ENCODE measurements at places on chromosomes 7 and 10.

DNA sequence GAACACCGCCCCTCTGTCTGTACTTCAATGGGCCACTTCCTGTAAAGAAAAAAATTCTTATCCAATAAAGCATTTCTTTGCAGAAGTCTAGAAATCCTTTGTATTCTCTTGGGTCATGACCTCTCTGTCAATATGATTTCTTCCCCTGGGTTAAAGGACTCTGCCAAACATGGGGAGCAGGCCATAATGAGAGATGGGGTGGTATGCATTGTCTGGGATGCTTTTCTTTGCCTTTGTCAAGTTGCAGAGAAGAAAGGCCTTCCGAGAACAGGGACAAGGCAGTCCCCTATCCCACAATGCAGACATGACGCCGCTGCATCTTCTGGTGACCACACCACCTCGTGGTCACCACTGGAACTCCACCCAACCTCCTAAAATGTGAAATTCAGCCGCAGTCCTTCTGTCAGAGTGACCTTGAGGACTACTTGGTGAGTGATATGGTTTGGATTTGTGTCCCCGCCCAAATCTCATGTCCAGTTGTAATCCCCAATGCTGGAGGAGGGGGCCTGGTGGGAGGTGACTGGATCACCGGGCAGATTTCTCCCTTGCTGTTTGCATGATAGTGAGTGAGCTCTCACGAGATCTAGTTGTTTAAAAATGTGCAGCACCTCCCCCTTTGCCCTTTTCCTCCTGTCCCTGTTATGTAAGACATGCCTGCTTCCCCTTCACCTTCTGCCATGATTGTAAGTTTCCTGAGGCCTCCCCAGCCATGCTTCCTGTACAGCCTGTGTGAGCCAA lies 15.2 kb upstream of the FRMPD2 start:
- peak; percentile 11 for DNase-seq

DNA sequence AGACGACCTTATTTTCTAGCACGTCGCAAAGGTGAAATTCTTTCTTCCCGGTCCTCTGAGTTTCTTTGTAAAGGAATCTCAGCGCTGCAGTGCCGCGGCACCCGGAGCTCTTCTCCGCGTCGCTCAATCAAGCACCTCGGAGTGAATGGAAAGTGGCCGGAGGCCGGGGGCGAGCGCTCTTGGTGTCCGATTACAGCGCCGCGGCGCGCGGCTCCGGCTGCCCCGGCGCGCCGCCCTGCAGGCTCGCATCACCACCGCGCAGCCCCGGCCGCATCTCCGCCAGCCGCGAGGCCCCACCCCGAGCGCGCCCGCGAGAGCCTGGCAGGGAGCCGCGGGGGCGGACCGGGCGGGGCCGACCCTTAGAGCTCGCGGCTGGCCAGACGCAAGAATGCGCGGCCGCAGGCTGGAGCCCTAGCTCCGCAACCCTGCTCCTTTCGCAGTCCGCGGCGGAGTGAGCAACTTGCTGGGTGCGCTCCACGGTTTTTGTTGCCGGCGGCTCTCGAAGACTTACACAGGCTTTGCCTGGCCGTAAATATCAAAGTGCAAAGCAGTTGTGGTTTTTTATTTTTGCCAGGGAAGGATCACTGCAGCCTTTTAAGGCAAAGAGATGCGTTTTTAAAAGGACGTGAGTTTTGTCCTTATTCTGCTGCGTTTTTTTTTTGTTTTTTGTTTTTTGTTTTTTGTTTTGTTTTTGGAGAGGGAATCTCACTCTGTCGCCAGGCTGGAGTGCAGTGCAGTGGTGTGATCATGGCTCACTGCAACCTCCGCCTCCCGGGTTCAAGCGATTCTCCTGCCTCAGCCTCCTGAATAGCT lies at the start of gene SEMA3C:
TSS of gene SEMA3C (minus strand) at position 143 of the 813 bp plus-strand sequence. CDS start 2,270 bp downstream, outside the sequence.
- no peak for DNase-seq

DNA sequence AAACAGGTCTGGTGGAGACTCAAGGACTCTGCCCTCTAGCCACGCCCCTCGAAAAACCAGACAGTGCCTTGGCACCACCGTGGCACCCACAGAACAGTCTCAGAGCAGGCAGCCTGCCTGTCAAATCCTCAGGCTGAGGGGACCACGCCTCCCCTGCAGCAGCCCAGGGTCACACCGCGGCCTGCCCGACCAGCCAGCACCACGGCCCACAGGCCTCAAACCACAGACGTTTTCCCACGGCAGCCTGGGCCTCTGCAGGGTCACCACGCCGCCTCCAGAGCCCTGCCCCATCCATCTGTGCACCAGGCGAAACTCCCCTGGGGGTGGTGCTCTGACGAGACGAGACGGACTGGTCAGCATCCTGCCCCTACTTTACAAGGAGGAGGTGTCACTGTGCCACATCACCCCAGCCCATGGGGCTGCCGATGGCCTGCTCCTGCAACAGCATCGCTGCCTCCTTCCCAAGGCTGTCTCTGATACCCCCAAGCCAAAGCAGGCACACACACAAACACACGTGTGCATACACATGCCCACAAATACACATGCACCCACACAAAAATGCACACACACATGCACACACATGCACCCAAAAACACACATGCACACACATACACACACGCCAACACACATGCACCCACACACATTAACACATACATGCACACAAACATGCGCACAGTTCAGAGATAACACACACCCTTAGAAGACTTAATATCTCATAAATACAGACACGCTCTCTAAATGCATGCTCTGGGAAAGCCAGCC lies 24.6 kb downstream of the PAPOLB start:
- DNase-seq, result no peak

DNA sequence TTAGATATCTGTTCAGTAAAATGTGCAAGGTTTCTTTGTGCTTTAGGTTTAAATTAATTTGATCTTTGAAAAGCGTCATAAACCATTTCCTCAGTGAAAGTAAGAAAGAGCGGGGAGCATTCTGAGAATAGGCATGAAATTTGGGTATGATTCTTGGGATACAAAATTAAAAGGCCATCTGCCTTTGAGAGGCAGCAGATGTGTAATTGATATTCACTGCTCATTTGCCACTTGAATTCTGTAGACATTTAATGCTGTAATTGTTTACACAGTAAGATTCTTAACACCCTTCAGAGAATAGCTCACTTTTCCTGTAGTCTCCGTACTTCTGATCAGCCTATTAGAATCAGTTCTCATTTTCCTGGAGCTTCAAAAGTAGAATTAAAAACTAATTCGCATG lies 18.7 kb downstream of the FRMD4A start:
- DNase-seq, result no peak

- DNase-seq, result peak; percentile 75
These were observed 98.4 kb upstream of the PODXL start for GRCh38 chr7:131654668-131655326.

DNA sequence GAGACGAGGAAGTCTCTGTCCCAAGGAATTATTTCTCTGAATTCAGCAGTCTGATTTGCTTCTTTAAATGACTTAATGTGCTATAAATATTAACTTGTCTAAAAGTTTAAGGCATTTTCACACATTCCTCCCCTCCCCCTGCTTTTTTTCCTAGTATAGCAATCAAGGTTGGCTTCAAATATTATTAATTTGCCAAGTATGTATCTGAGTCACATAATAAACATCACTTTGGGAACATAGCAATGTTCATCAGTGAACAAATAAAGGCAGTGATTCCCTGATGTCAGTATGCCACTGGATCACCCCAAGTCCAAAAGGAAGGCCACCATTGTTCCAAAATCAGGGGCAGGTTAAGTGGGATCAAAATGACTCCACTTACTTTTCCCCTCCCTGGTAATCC lies 40.5 kb downstream of the PDE6C start:
- DNase-seq, result no peak

DNA sequence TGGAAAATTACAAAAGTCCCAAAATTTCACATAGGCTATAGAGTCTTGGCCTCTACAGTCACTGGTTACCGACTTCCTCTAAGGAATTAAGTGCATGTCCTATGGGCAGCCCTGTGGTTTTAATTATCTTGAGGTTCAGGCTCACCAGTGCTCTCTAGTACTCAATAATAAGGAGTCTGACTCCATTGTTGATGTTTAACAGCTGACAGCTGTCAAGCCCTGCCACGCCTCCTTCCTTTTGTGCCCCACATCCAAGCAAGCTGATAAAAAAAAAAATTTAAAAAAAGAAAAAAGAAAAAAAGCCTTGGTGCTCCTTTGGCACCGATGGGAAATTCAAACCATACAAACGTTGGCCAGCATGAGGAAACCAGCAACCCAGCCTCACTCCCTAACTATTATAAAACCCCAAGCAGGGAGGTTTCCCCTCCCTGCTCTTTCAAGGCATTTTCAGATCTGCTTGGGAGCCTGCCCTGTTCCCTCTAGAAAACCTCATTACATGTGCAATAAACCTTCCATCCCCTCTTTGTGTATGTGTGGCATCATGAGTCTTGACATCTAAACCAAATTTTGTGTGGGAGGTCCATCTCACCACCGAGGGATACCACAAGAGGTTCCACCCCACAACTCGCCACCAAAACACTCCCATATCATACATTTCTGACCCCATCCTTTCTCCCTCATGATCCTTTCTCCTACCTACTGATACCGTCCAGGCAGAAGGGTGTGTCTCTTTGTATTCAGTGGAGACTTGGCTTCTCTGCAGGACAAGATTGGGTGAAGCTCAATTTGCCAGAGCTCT lies 70.9 kb upstream of the CCDC71L start:
- no peak for DNase-seq

DNA sequence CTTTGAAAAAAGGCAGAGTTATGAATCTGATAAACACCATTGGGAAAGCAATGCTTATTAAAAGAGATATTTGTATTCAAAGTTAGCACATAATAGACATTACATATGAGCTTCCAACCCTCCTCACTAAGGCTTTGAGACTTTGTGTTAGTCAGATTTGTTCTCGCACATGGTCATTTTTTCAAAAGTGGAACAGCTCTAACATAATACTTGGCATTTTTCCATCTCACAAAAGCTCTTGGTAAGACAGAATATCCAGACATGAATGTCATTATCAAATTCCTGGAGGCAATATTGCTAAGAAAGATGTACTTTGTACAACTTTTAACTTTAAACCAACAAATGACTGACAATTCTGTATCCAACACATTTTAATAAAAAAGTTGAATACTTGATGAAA lies 292.4 kb upstream of the SMIM30 start:
- no peak for DNase-seq

DNA sequence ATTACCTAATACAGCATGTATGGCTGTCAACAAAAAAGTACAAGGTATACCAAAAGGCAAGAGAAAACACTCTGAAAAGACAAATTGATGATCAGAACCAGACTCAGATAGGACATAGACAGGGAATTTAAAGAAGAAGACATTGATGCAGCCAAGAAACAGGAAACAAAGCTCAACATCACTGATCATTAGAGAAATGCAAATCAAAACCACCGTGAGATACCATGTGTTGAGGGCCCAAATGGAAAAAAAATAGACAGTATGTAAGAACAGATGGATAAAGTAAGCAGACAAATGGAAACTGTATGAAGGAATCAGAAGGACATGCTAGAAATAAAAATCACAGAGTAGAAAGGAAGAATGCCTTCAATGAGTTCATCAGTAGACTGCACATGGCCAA lies 23.3 kb downstream of the CARD11 start:
- DNase-seq, result no peak

DNA sequence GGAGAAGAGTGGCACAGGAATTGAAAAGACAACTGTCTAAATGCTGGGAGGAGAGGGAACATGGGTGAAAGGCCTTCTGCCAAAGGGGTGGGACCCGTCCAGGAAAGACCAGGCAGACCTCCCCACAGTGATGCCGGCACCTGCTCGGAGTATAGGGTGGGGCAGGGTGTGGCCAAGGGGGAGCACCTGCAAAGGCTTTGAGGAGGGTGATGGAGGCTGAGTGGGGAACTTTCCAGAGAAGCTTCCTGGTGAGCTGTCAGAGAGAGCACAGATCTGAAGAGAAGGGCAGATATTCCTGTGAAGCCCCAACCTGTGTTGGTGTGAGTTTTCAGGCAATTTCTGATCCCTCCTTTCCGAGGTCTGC lies 263.4 kb upstream of the GRB10 start:
- DNase-seq, result no peak

GRCh38 chr7:20153999-20154398 lies 63.2 kb downstream of the MACC1 start:
- no peak for DNase-seq

DNA sequence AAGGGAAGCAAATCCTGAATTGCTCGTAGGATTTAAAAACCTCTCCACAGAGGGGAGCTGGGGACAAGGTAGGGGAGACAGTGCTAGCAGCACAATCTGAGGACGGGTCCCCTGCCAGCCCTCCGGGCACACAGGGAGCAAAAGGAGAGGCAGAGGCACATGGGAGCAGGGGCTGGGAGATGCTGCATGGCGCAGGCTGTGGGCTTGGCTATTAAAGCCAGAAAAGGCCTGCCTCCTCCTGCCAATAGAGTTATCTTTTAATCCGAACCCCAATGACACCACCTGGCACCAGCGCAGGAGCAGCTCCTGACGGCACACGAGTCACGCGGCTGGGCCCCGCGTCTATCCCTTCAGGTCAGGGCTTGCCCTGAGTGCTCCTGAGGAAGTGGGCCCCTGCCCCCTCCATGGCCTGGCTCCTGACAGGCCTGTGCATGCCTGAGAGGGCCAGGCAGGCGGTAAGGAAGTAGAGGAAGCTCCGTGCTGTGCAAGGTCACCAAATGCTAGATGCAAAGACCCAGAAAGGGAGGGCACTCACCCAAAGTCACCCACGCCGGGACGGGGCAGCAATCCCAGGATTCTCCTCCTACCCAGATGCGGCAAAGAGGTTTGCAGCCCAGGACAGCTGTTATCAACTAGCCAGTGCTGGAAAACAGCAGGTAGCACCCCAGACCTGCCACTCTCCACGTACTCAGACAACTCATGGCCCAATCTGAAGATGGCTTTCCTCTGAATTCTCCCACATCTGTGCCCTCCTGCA lies 28.1 kb downstream of the DLG5 start:
- DNase-seq, result no peak

DNA sequence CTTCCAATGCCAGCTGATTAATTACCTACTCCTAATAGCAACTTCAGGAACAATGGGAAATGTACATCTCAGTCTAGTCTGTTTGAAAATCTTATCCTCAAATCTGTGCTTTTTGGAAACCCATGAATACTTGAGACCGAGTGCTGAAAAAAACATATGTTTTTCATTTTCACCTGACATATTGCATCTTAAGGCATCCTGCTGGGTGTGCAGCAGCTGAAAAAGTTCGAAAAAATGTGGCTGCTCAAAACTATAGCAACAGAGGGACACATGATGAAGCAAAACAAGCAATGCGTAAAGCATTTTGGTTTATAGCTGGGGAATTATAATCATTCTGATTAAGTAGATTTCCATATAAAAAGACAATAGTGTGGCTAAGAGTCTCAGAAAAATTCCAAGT lies 218.0 kb downstream of the CREB5 start:
- no peak for DNase-seq

- DNase-seq, result no peak
These were observed 58.9 kb downstream of the ZNF22 start for GRCh38 chr10:45059632-45060031.

- no peak for DNase-seq
These were observed 238.4 kb upstream of the ZMIZ1 start for GRCh38 chr10:78830062-78830975.

DNA sequence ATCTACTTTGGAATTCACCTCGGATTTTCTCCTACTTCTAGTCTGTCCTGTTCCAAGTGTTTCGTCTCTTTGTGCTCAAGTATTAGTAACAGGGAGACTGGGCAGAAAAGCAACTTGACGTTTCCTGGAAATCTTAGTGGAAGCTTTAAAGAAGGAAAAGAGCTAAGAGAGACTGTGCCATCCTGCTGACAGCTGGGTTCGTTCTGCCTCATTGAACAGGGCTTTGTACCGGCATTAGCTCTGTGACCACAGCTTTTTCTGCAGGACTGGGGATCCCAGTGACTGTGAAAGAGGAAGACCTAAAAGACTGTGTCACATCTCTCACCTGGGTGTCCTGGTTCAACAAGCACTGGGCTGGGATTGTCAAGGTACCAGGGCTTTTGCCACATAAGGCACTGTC lies 70.8 kb upstream of the CDCA7L start:
- no peak for DNase-seq

- no peak for DNase-seq
These were observed 329.6 kb upstream of the NRP1 start for GRCh38 chr10:33664070-33664469.
